Trophoblast cell (in vitro differentiated cells and primary cell): ENCODE measurements at places on chromosomes 16 and 17.

DNA sequence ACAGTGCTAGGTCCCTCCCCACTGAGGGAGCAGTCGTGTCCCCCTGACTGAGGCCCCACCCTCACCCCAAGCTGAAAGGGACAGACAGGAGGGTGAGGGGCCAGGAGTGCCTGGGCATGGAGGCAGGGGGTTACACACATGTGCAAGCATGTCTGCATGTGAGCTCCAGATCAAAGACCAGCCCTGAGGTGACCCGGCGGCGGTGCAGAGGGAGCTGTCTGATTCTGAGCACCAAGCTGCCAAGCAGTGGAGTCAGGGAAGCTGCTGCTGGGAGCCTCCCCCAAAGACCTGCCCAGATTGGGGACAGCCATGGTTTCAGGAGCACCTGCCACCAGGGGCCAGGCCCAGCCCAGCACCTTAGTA is 5.5 kb downstream of the DLX3 start:
- DNase-seq, result no peak

GRCh38 chr16:1579214-1579613 is 32.7 kb downstream of the IFT140 start:
- DNase-seq, result no peak

DNA sequence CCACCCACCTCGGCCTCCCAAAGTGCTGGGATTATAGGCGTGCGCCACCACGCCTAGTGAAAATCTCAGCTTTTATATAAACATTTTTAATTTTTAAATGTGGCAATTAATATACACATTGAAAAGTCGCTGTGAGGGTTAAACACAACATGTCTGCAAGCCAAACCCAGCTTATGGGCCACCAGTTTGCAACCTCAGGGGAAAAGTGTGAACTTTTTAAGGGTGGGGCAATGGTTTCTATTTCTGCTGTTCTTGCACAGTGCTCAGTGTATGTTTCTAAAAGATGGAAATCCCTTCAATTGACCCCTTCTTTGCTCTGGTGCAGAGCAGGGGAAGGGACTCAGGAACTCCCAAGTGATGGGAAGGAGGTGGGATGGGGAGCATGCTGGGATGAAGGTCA is 18.3 kb upstream of the SUPT4H1 start:
- DNase-seq, result no peak

GRCh38 chr17:70006159-70006558 is 68.9 kb upstream of the KCNJ16 start:
- DNase-seq, result no peak
